ENCODE measurements at places on chromosomes 2 and 18.

DNA sequence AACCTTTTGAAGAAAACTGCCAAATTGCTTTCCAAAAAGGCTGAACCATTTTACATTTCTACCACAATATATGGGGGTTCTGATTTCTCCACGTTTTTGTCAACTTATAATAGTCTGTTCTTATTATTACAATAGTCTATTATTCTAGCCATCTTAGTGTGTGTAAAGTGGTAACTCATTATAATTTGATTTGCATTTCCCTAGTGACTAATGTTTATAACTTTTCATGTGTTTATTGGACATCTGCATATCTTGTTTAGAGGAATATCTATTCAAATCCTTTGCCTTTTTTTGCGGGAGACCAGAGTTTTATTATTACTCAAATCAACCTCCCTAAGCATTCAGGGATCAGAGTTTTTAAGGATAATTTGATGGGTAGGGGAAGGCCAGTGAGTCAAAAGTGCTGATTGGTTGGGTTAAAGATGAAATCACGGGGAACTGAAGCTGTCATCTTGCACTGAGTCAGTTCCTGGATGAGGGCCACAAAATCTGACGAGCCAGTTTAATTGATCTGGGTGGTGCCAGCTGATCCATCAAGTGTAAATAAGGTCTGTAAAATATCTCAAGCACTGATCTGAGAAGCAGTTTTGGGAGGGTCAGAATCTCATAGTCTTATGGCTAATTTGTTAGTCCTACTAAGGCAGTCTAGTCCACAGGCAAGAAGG, 303.4 kb upstream of the NCKAP5 start:
- no peak for DNase-seq

GRCh38 chr2:188894979-188895378, 79.2 kb upstream of the COL3A1 start:
- DNase-seq = no peak

- no peak for DNase-seq
Measured at GRCh38 chr2:177714704-177715103, 322.1 kb downstream of the AGPS start.

GRCh38 chr2:72035518-72036172, 112.0 kb downstream of the CYP26B1 start:
- no peak for DNase-seq

DNA sequence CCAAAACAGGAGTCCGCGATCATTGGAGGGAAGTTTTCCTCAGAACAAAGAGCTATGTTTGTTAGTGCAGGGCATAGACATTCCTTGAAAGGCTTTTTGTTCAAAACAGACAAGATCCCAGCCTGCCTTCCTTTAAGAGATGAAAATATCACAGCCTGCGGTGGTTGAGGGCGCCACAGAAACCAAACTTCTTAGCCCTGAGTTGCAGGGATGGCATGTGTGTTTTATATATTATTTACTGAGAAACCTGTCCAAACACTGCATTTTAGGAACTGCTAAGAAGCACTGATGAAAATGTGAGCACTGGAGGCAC, 57.5 kb upstream of the TMEM178A start:
- DNase-seq = no peak

- no peak for DNase-seq
Measured at GRCh38 chr2:206511283-206511682, 68.0 kb downstream of the ADAM23 start.

- no peak for DNase-seq
Measured at GRCh38 chr2:100675373-100675772, 112.6 kb downstream of the PDCL3 start.

GRCh38 chr18:371609-371982, 103.7 kb upstream of the THOC1 start:
- no peak for DNase-seq

- DNase-seq = no peak
Measured at GRCh38 chr2:65856928-65857327, 424.5 kb upstream of the SPRED2 start.

DNA sequence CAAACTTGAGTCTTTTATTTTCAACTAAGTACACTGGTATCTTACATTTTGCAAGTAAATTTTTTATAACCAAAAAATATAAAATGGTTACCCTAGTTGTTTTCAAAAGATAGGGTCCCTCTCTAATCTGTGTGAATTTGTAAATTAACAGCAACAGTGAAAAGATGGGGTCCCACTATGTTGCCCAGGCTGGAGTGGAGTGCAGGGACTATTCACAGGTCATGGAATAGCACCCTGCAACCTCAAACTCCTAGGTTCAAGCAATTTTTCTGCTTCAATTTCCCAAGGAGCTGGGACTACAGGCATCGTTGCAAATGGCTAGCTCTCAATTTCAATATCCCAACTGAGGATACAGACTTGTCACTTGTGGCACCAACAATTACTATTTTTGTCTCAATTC, 12.1 kb downstream of the CCT4 start:
- DNase-seq = no peak

DNA sequence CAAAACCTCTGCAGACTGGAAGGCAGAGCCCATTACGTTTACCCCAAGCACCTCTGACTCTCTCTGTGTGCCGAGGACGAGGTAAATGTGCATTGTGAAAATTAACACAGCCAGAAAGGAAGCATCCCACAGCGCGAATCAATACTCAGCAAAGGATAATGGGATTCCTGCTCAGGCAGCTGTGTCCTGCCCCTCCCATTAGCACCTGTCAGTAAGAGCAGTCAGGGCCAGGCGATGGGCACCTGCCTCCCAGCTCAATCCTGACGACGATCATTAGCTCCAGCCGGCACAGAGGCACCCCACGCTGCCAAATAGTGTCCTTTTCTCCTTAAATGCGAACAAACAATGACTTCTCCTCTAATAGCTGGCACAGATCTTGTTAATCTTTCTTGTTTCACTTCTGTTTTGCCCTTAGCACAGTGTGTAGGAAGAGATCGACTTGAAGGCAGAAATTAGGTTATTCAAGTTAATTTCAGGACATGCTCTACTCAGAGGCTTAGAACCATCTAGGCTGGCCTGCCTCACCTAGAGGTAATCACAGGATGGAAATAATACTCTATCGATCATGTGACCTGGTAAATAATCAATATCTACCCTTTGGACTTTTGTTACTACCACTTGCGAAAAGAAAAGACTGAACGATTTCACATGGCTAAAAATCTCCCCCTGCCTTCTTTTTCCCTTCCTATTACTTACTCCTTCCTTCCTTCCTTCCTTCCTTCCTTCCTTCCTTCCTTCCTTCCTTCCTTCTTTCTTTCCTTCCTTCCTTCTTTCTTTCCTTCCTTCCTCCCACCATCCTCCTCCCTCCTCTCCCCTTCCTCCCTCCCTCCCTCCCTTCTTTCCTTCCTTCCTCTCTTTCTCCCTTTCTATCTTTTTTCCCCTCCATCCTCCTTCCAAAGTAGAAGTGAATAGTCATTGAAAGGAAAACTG, 487.9 kb upstream of the ID2 start:
- no peak for DNase-seq

DNA sequence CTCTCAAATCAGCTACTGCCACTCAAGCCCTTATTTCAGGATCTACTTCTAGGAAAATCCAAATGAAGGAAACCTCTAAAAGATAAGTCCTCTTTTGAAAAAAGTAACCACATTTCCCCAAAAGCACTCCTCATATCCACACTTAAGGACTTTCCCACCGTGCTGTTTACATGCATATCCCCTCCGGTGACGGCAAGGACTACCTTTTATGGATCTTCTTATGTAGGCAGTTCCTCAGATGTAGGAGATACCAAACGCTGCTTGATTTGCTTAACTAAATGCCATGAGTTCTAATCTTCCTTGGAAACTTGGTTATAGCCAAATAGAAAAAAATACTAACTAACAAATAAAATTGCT, 6.9 kb upstream of the TMEM87B start:
- no peak for DNase-seq

GRCh38 chr2:186895451-186895850, 46.5 kb upstream of the ZSWIM2 start:
- no peak for DNase-seq

GRCh38 chr2:241932899-241933178, 63.3 kb downstream of the RTP5 start:
- no peak for DNase-seq

DNA sequence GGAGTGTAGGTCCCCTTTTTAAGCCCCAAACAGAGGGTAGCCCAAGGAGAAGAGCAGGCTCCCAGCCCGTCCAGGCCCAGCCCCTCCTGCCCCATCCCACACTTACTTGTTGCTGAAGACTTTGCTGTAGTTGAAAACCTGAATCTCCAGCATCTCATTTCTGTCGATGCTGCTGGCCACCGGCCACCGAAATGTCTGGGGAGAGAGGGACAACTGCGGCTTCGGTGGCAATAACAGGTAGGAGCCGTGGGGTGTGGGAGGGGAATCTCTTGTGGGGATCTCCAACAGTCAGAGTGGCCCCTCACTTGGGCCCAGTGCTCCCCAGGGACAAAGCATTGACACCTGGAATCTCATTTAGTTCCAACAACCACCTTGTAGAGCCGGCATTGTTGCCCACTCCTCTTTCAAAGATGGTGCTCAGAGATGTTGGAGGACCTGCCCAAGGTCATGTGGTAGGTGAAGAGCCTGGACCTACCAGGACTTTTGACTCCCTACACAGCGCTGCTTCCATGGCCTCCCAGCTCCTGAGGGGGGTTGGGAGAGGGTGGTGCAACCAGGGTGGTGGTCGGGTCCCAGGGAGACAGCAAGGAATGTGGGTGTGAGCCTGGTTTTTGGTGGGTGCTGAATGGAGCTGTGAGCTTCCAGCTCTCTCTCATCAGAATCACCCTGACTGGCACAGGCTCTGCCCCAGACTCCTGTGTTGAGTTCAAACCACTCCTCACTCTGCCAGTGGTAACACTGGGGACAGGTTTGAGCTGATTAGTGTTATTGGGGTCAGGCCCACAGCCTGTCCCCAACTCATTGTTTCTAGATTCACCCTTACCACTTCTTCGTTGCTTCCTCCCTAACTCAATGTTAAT, 50.0 kb upstream of the OTOF start:
- DNase-seq = no peak

DNA sequence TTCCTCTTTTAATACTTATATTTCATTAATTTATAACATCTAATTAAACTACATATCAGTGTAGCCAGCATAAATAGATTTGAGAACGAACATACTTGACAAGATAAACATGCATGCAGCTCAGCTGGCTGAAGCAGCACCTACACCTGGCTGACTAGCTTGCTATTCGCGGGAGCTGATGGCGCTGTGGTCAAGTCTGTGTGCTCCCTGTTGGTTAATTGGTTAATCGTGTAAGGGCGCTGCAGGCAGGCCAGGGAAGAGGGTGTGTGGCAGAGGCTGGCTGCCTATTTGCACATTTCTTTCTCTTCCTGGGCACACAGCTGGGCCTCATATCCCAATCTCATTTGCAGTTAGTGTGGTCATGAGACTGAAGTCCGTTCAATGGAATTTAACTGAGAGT, 14.5 kb upstream of the VWA3B start:
- no peak for DNase-seq

DNA sequence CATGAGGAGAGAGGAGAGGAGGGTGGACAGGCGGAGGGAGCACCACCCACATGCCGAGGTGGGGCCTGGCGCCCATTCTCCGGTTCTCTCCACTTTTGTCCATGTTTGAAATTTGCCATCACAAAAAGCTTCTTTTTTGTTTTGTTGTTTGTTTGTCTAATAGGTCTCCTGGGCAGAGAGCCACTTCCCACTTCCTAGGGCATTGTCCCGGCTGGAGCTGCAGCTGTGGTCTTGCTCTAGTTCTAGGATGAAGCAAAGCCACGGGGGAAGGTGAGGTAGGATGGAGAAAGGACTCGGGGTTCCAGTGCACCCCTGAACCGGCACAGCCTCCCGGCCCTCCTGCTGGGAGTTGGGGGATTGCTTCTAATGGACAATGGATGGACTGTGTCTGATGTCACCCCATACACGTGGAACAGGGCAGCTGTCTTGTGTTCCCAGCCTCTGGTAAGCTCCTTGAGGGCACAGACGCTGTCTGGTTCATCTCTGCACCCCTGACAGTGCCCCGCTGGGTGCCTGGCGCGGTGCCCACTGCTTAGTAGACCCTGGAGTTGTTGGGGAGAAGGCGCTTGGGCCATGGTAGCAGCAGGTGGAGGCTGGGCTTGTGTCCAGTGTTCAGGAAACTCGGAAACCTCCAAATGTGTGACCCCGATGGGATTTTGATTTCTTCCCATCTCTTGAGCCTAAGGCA, 278.4 kb downstream of the NDUFA10 start:
- no peak for DNase-seq

- DNase-seq = no peak
Measured at GRCh38 chr2:198874472-198874858, 583.3 kb downstream of the SATB2 start.

DNA sequence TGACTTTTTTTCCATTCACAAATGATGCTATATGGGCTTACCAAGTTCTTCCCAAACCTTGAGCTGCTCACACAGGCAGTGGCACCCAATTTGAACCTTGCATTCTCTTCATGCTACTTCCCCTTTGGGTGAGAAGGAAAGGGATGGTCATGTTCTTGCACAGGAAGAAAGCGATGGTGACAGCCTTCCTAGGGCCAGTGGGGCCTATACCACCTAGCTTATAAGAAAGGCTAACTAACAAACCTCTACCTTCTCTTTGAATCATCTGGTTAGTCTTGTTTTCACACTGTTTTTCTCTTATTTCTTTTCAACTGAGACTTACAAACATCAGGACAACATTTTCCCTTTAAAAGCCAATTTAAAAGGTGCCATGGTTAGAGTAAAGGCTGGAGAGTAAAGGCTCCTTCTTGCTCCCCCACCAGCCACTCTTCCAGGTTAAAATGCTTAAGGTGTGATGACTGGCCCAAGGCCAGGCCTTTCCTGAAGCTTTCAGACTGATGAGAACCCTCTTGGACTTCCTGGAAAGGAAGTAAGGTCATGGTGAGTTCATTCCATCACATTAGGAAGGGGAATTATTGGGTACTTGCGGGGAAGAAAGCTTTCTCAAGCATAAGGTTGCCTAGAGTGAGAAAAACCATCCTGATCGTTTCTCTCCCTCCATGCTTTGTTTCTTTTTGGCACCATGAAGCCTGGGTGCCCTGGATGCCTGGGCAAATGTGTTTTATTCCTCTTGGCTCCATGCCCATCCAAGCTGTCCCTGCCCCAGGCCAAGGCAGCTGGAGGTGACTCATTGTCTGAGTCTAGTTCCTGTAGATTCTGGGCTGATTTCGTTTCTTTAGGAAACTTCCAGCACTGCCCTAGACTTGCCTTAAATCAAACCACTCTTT, 41.4 kb upstream of the ITGB6 start:
- DNase-seq = no peak
